Epithelial cell of alveolus of lung (primary cell): ENCODE measurements at places on chromosomes 3 and 15. TPM values are rescaled to one million over a fixed set of nuclear protein-coding genes. Genes with fewer than 3 reads are reported as not detected.

Gene SLC51A
- total RNA-seq: not detected in 2 replicates

Gene DUOXA1
- total RNA-seq: not detected in 2 replicates

Gene DIS3L
- total RNA-seq: 8.9 and 9.8 TPM in 2 replicates

Gene GOLGA8J
- not detected in 2 replicates for total RNA-seq

Gene C3orf38
- total RNA-seq: 13.4 and 19.5 TPM in 2 replicates

Gene DGKG
- 1.3 TPM in 1 of 2 replicates, not detected in the other for total RNA-seq

Gene GOLGA6B
- not detected in 2 replicates for total RNA-seq

Gene ACAN
- total RNA-seq: 0.13 and 0.16 TPM in 2 replicates

Gene DZIP1L
- 4.3 and 13.3 TPM in 2 replicates for total RNA-seq

Gene STRIT1
- total RNA-seq: not detected in 2 replicates

Gene ITIH1
- not detected in 2 replicates for total RNA-seq
